ENCODE measurements at places on chromosomes 13 and 19. TPM values are rescaled to one million over a fixed set of nuclear protein-coding genes. Genes with fewer than 3 reads are reported as not detected.

Gene ASF1B
- total RNA-seq: 32.0 TPM

Gene RNF17
- not detected for total RNA-seq

Gene ZNF723
- total RNA-seq: not detected

Gene CGB8
- 1.9 TPM for total RNA-seq

Gene RFX1
- total RNA-seq: 5.0 TPM

Gene LINGO3
- not detected for total RNA-seq

Gene DYRK1B
- total RNA-seq: 21.0 TPM

Gene PLIN5
- total RNA-seq: 0.10 TPM

Gene C19orf67
- total RNA-seq: not detected

Gene EDDM13
- not detected for total RNA-seq

Gene ZNF93
- not detected for total RNA-seq

Gene SOX1
- not detected for total RNA-seq

Gene TEX101
- total RNA-seq: not detected

Gene PSPN
- total RNA-seq: 1.0 TPM

Gene ELSPBP1
- not detected for total RNA-seq

Gene SIGLEC9
- not detected for total RNA-seq

Gene KLF5
- 36.6 TPM for total RNA-seq

Gene TMC4
- total RNA-seq: 1.7 TPM

Gene NTF4
- total RNA-seq: 0.42 TPM

Gene ACTMAP
- total RNA-seq: 17.5 TPM

Gene RFX2
- 7.3 TPM for total RNA-seq

Gene LTBP4
- 50.4 TPM for total RNA-seq

Gene PRR36
- 0.36 TPM for total RNA-seq

Gene COL4A2
- total RNA-seq: 149 TPM

Gene ZNF256
- total RNA-seq: 1.3 TPM

Gene DDX49
- total RNA-seq: 37.2 TPM

Gene ZNF221
- total RNA-seq: 0.35 TPM

Gene TNFRSF19
- 3.9 TPM for total RNA-seq

Gene HRC
- total RNA-seq: not detected

Gene CCNA1
- total RNA-seq: 0.54 TPM

Gene TRAPPC2B
- 16.7 TPM for total RNA-seq

Gene ZNF534
- total RNA-seq: not detected

Gene IL27RA
- 9.7 TPM for total RNA-seq

Gene CEACAM21
- not detected for total RNA-seq

Gene MAMSTR
- 0.30 TPM for total RNA-seq

Gene CSNK1G2
- 51.8 TPM for total RNA-seq

Gene TNFSF13B
- not detected for total RNA-seq

Gene IFNL1
- total RNA-seq: not detected

Gene STOML3
- total RNA-seq: not detected

Gene CBARP
- 4.3 TPM for total RNA-seq

Gene POGLUT2
- 6.2 TPM for total RNA-seq

Gene LILRB2
- 0.06 TPM for total RNA-seq

Gene LGI4
- 0.13 TPM for total RNA-seq

Gene TMPRSS9
- 0.03 TPM for total RNA-seq

Gene EHD2
- 157 TPM for total RNA-seq

Gene FFAR1
- not detected for total RNA-seq

Gene TEX26
- not detected for total RNA-seq

Gene SMIM24
- 0.69 TPM for total RNA-seq

Gene IQCN
- 0.99 TPM for total RNA-seq

Gene GPR18
- total RNA-seq: not detected

Gene PSG3
- not detected for total RNA-seq

Gene SLC25A41
- not detected for total RNA-seq

Gene GRIN2D
- 8.0 TPM for total RNA-seq

Gene USF2
- total RNA-seq: 154 TPM

Gene CAPN12
- 5.9 TPM for total RNA-seq

Gene CALR3
- total RNA-seq: not detected

Gene YJEFN3
- total RNA-seq: 2.2 TPM

Data from A549 treated with GW870086 at 1 μM for 4 hours (cell line).